ENCODE measurements at places on chromosomes 6 and 20.
A peak's percentile ranks its signal among the peaks of the same experiment; 100 is the strongest.

- no peak for DNase-seq
Measured at GRCh38 chr6:33082702-33083101, 6.9 kb downstream of the HLA-DPB1 start.

DNA sequence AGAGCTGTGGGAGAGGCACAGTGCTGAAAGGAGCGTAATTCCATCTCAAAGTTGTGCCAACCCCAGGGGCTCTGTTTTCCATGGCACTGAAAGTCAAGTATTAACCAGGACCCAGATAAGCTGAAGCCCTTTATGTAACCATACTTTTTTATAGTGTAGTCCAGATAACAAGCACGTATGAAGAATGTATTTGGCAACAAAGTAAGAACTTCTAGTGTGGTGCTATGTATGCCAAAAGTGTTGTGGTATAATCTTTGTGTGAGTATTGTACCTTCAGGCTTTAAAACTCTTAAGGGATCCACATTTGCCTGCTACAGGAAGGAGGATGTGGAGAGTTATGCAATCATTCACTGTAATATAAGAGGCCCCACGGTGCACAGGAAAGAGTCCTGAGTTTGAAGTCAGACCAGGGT, 129.4 kb downstream of the IBTK start:
- no peak for DNase-seq

GRCh38 chr6:142413111-142413510, 111.3 kb downstream of the ADGRG6 start:
- DNase-seq = no peak

DNA sequence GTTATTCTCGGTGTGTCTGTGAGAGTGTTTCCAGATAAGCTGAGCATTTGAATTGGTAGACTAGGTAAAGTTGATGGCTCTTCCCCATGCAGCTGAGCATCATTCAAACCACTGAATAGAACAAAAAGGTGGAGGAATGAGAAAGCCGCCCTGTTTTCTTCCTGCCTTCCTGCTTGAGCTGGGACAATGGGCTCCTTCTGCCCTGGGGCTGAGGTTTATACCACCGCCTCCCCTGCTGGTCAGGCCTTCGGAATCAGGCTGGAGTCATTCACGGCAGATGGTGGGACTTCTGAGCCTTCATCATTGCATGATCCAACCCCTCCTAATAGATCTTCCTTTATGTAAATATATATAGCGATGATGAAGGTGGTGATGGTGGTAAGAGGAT, 124.9 kb downstream of the ANKRD60 start:
- DNase-seq = no peak

DNA sequence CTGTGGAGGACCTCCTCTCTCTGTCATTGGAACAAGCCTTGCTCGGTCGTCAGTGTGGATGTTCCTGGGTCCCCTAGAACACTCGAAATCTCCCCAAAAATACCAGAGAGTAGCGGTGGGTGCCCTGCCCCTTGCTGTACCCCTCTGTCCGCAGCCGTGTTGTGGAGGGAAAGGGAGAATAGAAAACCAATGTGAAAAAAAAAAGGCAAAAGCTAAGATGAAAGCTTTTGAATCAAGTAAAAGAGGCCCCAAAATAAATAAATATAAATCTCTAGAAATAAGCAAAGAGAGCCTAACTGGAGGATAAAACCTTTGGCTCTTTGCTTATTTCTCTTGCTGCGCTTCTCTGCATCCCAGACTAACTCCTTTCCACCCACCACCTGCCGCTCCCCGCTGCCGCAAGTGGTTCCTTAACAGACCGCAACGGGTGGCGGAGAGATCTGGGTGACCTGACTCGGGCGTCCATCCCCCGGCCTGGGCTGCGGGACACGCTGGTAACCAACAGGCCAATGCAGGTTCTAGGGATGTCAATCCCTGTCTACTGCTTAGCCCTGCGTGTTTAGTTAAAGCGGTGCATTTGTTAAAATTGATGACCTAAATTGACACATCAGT, 110.0 kb downstream of the GPX5 start:
- DNase-seq = no peak

- DNase-seq = no peak
Measured at GRCh38 chr6:149855040-149855654, 9.0 kb downstream of the LRP11 start.

DNA sequence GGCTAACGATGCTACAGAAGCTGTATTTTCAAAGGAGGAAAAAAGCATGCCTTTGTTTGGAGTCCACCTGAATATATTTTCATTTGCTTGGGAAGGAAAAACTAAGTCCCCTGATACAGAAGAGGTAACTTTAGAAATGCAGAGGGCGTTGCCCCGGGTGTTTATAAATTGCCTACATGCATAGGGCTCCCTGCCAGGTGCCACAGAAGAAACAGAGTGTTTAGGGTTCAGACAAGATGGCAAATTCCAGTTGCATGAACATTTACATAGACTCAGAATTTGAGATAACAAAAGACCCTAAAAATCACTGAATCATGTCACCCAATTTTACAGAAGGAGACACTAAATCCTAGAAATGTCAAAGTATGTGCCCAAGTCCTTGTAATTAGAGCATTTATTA, 19.9 kb downstream of the RIN2 start:
- no peak for DNase-seq

GRCh38 chr6:68651011-68651985, 16.2 kb downstream of the ADGRB3 start:
- no peak for DNase-seq

GRCh38 chr6:156167625-156168071, 609.5 kb upstream of the ARID1B start:
- no peak for DNase-seq

- DNase-seq = no peak
Measured at GRCh38 chr6:121055572-121056163, 278.6 kb downstream of the TBC1D32 start.

DNA sequence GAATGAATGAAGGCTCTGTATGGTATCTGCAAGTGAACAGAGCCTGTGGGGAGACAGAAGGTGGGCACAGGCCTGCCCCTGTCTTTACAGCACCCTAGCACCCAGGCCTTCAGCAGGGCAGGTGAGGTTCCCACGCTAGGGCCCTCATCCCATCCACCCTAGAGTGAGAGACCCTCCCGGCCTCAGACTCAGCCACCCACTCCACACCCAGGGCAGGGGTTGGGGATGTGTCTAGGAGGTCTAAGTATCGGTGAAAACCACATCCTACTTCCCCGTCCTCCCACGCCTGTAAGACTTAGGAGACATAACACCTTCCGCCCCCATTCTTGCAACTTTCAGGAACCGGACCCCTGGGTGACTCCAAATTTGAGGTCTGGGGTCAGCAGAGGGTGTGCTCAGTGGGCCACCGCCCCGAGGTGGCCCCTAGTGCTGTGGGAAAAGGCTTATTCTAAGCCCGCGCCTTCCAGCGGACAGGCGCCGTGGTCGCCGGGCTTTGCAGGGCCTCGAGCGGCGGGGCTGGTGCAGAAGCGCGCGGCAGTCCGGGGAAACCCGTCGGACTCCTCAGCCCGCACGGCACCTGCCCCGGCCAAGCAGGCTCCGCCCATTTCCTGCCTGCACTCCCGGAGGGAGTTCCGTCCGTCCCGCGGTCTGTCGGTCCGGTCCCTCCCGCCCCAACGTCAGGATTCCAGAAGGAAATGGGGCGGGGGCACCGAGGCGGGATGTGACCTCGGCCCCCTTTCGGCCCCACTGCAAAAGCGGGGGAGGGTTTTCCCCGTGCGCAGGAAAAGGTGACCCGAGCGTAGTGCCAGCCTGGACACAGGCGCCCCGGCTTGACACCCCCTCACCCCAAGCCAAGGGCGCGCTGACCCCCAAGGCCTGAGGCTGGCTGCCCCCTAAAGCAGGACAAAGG, 868 bp downstream of the SAMD10 start:
- peak; percentile 86 for DNase-seq

DNA sequence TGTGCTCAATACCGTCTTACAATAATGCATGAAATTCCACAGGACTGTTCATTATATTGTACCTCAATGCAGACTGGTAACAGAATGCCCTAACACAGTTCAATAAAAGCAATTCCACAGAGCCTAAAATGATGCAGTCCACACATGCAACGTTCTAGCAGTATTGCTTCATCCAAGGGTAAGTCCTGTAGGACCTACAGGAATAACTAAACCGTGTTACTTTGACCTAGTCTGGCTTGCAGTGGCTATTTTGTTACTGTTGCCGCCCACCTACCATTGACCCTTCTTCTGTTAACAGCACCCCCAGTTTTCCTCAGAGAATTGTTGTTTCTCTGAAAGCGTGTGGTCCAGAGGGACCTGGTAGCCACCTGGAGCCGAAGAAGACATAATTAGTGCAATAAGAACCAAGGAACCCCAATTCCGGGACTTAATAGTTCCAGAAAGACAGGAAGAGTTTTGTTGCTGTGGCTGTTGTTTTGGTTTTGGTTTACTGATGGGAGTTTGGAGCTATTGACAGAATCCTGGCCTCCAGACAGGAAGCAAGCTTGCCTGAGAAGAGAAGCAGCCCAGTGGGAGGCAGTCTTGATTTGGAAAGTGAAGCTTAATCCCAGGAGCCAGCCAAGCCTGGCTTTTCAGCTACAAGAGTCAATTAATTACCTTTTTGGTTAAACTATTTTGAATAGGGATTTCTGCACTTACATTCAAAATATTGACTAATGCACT, 91.3 kb downstream of the FRK start:
- no peak for DNase-seq

DNA sequence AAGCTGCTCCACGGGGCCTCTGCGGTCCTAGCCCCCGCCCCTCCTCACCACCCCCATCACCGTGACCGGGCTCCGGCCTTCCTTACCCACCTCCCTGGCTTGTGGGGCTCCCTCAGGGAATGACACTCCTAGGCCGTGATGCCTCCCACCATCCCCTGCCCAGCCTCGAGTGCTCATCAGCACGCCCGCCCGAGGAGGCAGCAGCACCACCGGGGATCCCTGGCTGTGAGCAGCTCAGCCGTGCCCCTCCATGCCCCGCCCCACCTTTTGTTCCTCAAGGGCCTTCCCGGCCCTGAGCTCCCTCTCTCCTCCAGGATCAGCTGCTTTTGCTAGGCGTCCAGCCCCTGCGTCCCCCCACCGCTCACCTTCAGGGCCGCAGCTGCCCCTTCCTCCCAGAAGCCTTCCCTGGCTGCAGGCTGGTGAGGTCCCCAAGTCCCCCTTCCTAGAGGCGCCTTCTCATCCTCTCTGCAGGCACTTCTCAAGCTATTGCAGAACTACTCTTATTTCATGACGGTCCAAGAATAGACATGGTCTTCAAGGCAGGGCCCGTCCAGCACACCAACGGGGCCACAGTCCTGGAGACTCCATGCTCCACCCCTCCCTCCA, 3.0 kb downstream of the FNDC11 start:
- no peak for DNase-seq

DNA sequence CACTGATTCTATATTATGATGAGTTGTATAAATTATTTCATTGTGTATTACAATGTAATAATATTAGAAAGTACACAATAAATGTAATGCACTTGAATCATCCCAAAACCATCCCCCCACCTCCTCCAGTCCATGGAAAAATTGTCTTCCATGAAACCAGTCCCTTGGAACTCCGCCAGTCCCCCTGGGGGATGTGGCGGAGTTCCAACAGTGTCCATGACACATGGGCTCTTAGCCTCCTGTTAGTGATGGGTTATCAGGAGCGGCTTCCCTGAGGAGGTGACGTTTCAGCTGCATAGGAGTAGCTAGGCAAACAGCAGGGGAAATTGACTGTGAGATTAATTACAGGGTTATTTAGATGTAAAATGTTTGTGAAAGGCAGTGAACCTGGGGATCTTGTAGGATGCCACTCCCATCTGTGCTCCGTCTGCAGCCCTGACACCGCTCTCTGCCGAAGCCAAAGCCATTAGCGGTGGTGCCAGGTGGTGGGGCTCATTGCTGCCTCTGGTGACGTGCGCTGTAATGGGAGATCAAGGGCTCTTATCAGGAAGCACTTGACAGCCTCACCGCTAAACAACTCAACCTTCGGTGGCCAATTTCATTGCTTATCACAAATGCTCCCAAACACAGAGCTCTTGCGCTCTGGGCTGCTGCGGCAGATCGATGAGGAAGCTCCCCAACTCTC, 81.6 kb upstream of the MC3R start:
- peak; percentile 2 for DNase-seq

- DNase-seq = no peak
Measured at GRCh38 chr6:170248111-170248805, 42.6 kb downstream of the DLL1 start.

- DNase-seq = no peak
Measured at GRCh38 chr6:132919045-132919860, 104.9 kb downstream of the RPS12 start.

DNA sequence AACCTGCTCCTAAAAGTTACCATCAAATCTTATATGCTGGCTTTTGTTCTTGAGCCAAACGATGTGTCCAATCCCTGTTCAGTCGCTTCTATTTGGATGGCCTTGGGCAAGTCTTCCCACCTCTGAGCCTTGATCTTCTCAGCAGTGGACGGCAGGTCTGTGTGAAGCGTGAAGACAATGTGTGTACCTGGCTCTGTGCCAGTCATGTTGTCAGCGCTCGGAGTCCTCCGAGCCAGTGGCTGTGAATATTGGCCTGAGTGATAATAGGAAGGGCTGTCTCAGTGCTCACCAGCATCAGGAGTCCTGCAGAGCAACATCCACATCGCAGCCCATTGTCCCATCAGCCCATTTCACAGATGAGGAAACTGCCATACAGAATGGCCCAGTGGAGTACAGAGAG, 219.0 kb downstream of the CDC5L start:
- DNase-seq = no peak

- DNase-seq = no peak
Measured at GRCh38 chr20:62832212-62832922, 15.5 kb downstream of the COL9A3 start.

GRCh38 chr6:113976806-113977205, 5.9 kb upstream of the HDAC2 start:
- no peak for DNase-seq

- no peak for DNase-seq
Measured at GRCh38 chr6:46013639-46014038, 2.0 kb downstream of the CLIC5 start.

- DNase-seq = peak; percentile 44
Measured at GRCh38 chr6:30325873-30326525, 728 bp upstream of the TRIM39 start.

GRCh38 chr6:16360365-16360764, 122.0 kb downstream of the GMPR start:
- DNase-seq = no peak

- DNase-seq = no peak
Measured at GRCh38 chr6:17621003-17621402, 20.9 kb downstream of the FAM8A1 start.

DNA sequence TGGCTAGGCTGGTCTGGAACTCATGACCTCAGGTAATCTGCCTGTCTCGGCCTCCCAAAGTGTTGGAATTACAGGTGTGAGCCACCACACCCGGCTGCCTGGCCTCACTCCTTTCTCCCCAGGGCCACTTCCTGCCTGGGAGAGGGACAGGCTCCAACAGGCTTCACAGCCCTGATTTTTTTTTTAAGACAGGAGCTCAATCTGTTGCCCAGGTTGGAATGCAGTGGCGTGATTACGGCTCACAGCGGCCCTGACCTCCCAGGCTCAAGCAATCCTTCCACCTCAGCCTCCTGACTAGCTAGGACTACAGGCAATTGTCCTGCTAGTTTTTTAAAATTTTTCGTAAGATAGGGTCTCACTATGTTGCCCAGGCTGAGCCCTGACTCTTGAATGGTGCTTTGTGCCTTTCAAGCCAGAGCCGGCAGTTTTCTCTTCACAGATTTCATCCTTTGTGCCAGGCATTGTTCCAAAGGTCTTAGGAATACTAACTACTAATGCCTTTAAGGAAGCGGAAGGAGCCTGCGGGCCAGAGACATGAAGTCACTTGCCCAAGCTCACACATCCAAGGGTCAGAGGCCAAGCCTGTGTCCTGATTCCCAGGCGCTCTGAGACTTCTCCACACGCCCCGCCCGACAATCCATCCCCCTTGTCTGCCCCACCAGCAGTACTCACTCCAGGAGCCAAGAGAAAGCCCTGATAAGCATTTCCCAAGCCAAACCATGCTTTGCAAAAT, 19.2 kb downstream of the CAPN11 start:
- DNase-seq = no peak
